ENCODE measurements at places on chromosomes 7 and 10.

GRCh38 chr10:123326674-123327073 is 172.5 kb downstream of the BUB3 start:
- no peak for DNase-seq

DNA sequence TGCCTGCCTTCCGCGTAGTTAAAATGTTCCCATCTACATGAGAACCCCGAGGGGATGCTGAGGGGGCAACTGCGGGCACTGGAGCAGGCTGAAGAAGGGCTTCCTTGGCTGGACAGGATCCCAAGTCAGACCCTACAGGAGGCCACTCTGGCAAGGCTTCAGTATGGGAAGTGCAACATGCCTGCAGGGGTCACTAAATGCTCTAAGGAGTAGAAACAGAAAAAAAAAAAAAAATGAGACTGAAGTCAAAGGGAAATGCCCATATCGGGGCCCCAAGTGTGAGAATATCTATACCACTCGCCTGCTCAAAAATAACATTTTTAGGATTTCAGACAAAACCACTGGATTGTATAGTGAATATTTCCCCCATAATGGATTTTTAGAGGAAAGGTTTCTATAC is 33.5 kb downstream of the FAM204A start:
- DNase-seq, result no peak

- DNase-seq, result no peak
These were observed 627.9 kb downstream of the PARD3 start for GRCh38 chr10:34187201-34187600.

- DNase-seq, result peak; percentile 85
These were observed 1163.4 kb downstream of the CNTNAP2 start for GRCh38 chr7:147279964-147280374.

GRCh38 chr10:60291344-60291930 is 98.2 kb downstream of the ANK3 start:
- no peak for DNase-seq

DNA sequence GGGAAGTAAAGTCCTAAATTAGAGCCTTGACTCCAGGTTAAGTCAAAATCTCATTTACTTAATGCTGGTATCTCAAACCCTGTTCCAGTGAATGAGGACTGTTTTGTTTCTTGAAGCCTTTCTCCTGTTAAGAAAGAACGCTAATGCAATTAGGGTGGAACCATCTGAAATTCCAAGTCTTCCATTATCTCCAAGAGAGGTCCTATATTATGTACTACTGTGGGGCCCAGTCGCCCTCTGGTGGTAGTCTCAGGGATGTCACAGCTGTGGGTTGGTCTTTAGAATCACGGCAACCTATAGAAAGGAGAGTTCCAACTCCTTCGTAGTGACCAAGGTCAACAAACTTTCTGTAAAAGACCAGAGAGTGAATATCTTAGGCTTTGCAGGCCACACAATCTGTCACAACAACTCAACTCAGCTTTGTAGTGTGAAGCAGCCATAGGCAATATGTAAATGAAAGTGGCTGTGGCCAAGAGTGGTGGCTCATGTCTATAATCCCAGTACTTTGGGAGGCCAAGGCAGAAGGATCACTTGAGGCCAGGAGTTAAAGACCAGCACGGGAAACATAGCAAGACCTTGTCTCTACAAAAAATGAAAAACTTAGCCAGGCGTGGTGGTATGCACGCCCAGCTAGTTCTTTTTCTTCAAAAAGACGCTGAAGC is 9.3 kb downstream of the RPP38 start:
- DNase-seq, result peak; percentile 52

DNA sequence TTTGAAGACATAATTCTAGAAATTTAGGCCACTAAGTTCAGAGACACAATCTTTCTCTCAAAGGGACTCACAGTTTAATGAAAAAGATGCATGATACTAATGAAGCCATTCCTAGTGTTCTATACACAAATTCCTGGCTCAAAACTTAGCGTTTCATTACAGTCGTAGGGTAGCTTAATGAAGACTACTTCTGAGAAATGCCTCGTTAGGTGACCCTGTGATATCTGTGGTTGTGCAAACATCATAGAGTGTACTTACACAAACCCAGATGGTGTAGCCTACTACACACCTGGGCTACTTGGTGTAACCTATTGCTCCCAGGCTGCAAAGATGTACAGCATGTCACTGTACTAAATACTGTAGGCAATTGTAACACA is 488 bp upstream of the CHCHD3 start:
- DNase-seq, result no peak

- no peak for DNase-seq
These were observed 53.6 kb downstream of the TMEM130 start for GRCh38 chr7:98816241-98816640.

- DNase-seq, result peak; percentile 34
These were observed 82.0 kb upstream of the GTF2IRD1 start for GRCh38 chr7:74371381-74372341.

GRCh38 chr10:58743466-58744115 is 230.9 kb downstream of the BICC1 start:
- no peak for DNase-seq

DNA sequence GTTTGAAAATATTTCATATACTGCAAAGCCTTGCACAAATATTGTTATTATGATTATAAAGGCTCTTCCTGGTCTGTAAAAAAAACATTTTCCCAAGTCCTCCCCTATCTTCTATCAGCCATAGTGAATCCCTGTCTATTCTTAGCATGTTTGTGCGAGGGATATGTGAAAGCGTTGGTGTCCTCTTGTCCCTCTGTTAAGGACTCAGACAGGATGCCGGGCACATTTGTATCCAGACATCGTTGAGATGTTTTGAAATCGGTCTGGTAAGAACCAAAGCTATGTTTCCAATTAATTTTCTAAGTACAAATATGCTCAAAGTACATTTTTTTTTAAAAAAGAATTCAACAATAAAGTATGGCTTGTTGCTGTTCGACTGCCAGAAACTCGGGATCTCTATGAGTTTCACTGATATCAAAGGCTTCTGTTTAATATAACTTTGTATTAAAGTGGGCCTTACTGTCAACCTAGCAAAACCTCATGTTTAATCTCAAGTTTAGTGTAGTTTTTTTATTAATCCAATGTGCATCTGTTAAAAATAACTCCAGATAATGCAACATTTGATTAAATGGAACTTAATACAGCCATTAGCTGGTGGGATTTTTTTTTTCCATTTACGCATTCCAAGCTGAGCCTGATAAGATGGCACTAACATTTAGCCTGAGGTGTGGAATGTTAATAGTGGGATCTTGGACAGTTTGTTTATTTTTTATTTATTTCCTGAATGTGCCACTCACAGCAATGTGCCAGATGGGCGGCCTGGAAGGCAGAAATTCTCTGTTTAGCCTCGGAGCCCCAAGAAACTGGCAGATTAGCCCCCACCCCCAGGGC is 754.3 kb downstream of the LRMDA start:
- DNase-seq, result no peak

DNA sequence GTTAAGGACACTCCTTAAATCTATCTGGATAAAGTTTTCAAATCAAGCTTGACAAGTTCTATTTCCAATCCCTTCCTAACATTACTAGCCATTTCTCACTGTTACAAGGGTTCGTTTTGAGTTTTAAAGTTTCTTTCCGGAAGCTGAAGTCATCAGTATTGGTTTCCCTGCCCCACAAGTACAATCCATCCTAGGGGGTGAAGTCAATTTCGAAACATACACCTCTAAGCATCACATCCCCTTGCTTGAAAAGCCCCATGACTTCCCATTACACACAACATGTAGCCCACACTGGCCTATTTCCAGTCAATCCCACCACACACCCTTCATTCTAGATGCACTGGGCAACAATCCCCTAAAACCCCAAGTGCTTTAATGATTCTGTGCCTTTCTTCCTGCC is 13.0 kb downstream of the DPY19L1 start:
- DNase-seq, result no peak

DNA sequence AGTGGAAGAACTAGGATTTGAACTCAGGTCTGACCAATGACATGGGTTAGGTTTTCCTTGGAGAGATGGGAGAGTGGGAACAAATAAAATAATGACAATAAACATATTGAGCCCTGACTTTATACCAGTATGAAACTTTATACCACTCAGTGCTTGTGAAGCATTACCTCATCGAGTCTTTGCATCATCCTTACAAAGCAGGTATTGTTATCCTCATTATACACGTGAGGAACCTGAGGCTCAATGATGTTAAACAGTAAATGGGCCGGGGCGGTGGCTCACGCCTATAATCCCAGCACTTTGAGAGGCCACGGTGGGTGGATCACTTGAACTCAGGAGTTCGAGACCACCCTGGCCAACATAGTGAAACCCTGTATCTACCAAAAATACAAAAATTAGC is 47.7 kb downstream of the HHEX start:
- DNase-seq, result no peak

- DNase-seq, result no peak
These were observed 12.0 kb downstream of the TBX20 start for GRCh38 chr7:35241884-35242283.

DNA sequence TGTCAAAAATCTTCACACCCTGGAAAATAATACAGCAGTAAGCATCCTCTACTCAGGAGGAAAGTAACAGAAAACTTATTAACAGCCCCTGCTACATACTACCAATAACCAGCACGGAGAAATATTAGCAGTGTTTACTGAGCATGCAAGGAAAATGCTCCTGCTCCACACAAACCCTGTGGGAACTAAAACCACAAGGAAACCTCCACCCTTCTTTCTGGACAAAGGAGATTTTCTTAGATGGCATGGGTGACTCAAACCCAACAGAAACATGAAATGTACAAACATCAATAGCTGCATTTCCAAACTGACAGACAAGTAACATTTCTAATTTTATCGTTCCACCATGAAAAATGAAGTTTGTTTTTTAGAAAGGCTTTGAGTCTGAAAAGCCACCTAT is 113.4 kb downstream of the VPS41 start:
- no peak for DNase-seq

GRCh38 chr7:2048531-2048930 is 184.2 kb downstream of the MAD1L1 start:
- no peak for DNase-seq

DNA sequence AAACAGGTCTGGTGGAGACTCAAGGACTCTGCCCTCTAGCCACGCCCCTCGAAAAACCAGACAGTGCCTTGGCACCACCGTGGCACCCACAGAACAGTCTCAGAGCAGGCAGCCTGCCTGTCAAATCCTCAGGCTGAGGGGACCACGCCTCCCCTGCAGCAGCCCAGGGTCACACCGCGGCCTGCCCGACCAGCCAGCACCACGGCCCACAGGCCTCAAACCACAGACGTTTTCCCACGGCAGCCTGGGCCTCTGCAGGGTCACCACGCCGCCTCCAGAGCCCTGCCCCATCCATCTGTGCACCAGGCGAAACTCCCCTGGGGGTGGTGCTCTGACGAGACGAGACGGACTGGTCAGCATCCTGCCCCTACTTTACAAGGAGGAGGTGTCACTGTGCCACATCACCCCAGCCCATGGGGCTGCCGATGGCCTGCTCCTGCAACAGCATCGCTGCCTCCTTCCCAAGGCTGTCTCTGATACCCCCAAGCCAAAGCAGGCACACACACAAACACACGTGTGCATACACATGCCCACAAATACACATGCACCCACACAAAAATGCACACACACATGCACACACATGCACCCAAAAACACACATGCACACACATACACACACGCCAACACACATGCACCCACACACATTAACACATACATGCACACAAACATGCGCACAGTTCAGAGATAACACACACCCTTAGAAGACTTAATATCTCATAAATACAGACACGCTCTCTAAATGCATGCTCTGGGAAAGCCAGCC is 24.6 kb downstream of the PAPOLB start:
- DNase-seq, result no peak

- DNase-seq, result peak; percentile 0
These were observed 175.0 kb downstream of the CTNNA3 start for GRCh38 chr10:67520924-67521520.

GRCh38 chr10:51139176-51139575 is 64.9 kb downstream of the PRKG1 start:
- DNase-seq, result no peak

GRCh38 chr7:123770378-123770777 is 21.6 kb upstream of the WASL start:
- no peak for DNase-seq

DNA sequence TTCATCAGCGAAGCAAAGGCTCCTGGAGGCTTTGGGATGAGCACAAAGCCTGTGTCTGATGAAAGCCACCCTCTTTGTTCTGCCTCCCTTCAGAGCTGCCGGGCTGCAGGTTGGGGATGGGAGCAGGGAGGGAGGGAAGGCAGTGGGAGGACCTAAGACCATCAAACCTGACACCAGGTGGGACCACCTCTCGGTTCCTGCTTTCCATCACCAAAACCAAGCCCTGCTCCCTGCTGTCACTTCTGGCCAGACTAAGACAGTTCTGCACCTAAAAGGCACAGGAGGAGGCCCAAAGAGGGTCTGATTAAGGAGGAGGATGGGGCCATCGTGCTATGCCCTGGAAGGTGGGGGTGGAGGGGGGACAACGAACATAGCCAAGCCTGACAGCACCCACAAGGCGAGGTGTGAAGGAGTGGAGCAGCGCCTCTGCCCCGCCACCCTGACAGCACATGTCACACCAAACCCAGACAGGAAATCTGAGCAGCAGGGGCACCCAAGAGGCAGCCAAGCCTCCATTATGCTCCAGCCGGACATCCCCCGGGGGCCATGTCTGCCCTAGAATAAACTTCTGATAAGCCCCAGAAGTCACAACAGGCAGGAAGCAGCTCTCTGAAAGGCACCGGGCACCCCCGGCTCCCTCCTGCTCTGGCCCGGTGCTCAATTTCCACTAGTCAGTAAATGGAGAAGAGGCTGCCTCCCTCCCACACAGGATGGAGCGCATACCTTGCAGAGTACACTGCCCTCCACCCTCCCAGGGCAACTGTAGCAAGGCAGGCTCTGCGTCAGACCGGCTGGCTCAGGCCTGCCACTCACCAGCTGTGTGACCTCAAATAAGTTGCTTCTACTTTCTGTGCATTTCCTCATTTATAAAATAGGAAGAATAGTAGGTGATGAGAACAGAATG is 48.9 kb downstream of the DLG5 start:
- DNase-seq, result peak; percentile 58

- DNase-seq, result no peak
These were observed 265.3 kb upstream of the HABP2 start for GRCh38 chr10:113287592-113287991.

- DNase-seq, result no peak
These were observed 230.7 kb upstream of the CACNA2D1 start for GRCh38 chr7:82674268-82674667.

DNA sequence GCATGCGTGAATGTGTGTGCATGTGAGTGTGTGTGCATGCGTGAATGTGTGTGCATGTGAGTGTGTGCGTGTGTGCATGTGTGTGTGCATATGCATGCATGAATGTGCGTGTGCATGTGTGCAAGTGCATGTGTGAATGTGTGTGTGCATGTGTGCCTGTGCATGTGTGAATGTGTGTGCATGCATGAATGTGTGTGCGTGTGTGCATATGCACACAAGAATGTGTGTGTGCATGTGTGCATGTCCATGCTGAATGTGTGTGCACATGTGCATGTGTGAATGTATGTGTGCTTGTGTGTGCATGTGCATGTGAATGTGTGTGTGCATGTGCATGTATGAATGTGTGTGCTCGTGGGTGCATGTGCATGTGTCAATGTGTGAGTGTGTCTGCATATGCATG is 42.1 kb upstream of the NUB1 start:
- DNase-seq, result no peak

Measured in NCI-H345 (cell line).